ENCODE measurements at places on chromosomes 16 and 17.

- DNase-seq, result no peak
Measured at GRCh38 chr17:29150161-29150560, 30.0 kb downstream of the MYO18A start.

DNA sequence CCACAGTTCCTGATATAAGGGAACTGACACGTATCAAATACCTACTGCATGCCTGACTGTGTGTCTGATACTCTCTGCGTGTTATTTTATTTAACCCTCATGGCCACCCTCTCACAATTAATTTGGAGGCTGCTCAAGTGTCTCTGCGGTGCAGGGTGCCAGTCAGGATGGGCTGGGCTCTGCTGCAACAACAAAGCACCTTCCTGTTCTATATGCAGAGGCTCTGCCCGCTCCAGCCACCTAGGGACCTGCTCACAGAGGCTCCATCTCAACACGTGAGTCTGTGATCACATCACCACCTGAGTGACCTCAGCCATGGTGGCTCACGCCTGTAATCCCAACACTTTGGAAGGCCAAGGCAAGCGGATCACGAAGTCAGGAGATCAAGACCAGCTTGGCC, 87.1 kb downstream of the SLC39A11 start:
- no peak for DNase-seq

DNA sequence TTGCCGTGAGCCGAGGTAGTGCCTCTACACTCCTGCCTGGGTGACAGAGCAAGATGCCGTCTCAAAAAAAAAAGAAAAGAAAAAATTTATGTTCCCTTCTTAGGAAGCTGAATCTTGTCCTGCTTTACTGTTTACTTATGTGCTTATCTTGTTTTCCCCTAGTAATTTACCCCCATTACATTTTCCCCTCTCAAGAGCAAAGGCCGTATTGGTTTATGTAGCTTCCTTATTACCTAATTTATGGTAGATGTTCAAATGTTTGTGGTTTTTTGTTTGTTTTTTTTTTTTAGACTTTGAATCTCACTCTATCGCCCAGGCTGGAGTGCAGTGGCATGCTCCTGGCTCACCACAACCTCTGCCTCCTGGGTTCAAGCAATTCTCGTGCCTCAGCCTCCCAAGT, 10.3 kb upstream of the SLC52A1 start:
- DNase-seq, result no peak

DNA sequence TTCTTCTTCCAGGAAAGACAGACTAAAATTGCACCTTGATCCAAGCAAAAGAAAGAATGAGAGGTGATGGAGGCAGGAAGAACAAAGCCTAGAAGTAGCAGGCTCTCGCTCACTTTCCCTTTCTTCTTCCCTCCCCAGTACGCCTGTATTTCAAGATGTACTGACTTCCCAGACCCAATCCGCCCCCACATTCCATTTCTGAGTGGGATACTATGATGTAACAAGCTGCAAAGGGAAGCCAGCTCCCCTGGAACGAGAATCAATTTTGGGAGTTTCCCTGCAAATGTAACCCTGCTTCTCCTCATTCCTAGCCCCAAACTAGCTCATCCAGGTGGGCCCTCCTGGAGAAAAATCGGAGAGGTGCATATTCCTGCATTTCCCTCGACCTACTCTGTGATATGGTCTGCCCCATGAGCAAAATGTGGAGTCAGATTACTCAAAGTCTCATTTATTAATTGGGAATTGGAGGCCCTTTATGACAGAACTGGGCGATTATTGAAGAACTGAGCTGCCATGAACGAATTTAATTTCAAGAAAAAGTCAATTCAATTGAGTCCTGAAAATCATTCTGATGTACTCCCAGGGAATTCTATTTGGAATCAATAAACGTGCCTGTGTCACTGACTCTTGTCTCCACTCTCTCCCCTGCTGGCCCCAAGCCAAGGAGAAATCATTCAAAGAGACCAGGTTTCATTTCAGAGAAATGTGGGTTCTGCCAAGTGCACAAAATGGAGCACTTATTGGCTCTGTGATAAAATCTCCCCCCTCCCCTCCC, 398.9 kb downstream of the SHISA9 start:
- no peak for DNase-seq

- no peak for DNase-seq
Measured at GRCh38 chr16:82675300-82675699, 48.5 kb downstream of the CDH13 start.

DNA sequence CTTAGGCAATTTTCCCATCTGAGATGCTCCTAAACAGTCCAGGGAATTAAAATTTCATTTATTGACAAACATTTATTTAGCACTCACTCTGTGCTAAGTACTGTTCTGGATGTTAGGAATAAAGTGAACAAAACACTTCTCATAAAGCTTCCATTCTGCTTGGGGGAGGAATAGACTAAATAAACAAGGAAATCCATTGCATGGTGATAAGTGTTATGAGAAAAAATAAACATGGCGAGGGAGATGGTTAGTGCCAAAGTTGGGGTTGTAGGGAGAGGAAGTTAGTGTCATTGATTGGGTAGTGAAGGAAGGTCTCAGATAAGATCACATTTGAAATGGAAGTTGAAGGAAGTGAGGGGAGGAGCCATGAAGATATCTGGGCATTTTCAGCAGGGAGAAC, 72.2 kb upstream of the CES5A start:
- no peak for DNase-seq

DNA sequence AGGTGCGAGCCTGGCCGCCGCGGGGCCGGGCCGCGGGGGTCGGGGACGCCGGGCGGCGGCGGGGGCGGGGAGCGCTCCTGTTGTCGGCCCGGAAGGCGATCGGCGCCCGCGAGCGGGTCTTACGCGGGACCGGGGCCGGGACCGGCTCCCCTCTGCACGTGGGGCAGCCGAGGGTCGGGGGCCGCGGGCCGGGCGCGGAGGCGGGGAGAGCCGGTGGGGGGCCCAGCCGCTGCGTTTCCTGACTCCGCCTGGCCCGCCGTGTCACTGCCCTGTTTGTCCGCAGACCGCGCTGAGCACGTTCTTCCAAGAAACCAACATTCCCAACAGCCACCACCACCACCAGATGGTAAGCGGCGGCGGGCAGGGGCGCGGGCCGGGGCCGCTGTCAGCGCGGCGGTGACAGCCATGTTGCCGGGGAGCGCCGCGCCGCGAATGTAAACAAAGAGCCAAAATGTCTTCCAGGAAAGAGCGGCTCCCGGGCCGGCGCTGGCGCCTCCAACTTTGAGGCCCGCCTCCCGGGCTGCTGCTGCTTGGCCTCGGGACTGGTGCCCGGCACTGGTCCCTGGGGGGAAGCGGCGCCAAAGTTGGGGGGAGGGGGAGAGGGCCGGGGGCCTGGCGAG, 586 bp downstream of the UBALD2 start:
- DNase-seq, result no peak

DNA sequence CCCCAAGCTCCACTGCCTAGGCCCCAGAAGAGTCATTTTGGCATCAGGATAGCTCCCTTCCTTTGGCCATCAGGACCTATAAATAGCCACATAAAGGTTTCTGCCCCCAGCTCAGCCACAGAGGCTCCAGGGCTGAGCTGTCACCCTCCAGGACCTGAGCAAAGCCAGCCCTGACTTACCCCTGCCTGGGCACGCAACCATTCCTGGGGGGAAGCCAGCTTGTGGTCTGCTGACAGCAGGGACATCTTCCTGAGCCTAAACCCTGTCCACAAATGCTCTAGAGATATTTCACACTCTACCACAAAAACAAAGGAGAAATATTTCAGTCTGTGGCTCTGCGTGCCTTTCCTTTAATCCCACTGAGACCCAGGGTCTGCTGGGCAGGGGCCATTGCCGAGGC, 123.7 kb upstream of the CCL2 start:
- no peak for DNase-seq
